ENCODE measurements at places on chromosomes 1 and 21.

GRCh38 chr1:206700445-206701036, 15.8 kb downstream of the MAPKAPK2 start:
- DNase-seq, result no peak

GRCh38 chr1:93729502-93729901, 47.9 kb upstream of the BCAR3 start:
- DNase-seq, result no peak

DNA sequence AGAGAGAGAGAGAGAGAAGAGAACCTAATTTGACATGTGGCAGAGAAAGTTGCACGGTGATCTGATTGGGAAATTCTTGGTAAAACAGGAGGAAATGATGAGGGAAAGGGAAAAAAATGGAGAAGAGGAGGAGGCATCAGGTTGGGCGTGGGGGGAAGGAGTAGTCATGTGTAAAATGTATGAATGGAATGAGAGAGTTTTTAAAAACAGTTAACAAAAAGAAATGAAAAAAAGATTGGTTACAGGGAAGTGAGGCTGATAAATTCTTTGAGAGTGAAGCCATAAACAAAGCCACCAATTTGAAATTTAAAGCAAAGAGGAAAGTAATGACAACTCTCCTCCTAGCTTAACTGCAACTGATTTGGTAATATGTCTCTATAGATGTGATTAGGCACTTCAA, 409.2 kb downstream of the USH2A start:
- no peak for DNase-seq

DNA sequence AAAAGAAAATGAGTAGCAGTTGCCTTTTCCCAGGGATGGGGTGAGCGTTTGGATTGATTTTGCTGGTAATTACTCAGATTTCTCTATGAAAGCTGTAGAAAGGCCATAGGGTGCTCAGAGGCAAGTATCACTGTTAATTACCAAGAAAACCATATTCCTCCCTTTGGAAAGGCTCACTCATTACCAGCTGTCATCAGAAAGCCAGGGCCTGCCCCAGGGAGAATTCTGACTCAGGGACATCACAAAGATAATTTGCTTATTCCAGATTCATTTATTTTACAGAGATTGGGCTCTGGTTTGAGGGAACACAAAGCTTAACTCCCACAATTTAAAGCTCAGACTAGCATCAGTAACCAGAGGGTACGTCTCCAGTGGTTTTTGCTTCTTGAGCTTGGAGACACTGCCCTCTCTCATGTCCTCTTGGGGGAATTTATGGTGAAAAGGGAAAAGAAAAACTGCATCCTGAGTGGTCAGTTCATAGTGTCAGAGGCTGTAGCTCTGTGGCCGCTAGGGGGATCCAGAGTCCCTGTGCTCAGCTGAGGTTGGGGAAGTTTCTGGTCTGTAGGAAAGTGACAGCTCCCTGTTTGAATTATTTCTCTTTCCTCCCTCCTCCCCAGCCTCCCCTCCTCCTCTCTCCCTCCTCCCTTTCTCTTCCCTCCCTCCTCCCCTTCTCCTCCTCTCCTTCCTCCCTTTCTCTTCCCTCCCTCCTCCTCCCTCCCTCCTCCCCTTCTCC, 204.3 kb downstream of the KCNJ6 start:
- no peak for DNase-seq

DNA sequence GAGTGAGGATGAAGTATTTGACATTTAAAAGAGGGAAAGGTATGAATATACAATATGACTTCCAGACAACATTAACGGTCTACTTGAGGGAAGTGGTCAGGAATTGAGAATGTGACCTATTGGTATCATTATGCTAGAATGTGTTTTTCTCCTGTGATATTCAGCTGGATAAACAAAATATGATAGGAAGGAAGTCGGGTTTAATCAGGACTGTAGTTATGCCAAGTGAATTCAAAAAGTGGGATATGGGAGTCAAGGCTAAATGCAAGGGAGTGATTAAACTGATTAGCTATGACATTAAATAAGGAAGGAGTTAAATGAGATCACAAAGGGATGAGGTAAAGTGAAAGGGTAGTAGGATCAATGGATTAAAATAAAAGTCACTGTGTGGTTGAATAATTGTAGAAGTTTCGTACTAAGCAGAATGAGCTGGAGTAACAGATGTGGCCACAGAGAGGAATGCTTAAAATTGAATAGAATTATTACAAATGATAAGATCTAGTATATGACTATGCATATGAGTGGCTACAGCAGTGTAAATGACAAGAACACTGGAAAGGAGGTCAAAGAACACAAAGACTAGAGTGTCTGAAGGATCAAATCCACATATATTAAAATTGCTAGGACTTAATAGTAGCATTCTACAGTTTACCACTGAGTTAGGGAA, 62.5 kb downstream of the TRIM33 start:
- DNase-seq, result no peak

DNA sequence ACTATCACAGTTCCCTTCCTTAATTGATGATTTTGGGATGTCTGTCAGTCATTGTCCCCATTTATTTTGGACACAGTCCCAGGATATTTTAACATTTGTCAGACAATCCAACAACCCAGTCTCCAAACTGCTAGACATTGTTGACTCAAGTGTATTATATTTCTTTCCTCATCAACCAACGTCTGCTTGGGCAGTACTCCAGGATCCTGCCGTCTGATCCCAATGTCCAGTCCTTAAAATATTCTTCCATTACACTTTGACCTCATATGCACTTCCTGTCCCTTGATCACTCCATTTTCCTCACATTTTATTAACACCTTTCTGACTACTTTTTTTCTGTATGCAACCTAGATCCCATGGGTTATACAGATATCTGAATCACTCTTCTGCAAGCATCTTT, 39.8 kb upstream of the KIAA0040 start:
- DNase-seq, result no peak

DNA sequence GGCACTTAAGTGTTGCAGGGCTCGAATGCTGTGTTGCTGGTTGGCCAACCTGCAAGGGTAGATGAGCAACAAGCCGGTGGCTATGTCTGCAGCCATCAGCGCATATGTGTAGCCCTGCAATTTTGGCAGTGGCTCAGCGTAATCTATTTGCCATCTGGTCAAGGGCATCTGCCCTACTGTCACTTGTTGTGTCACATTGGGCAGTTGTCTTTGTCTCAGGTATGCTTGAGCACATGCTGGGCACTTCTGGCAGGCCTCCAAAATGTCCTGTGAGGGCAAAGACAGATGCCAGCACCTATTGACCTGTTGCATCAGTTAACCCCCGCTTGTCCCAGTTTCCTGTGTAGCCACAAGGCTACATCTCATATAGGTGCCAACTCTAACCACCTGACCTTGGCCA, 111.8 kb downstream of the GDAP2 start:
- DNase-seq, result no peak

DNA sequence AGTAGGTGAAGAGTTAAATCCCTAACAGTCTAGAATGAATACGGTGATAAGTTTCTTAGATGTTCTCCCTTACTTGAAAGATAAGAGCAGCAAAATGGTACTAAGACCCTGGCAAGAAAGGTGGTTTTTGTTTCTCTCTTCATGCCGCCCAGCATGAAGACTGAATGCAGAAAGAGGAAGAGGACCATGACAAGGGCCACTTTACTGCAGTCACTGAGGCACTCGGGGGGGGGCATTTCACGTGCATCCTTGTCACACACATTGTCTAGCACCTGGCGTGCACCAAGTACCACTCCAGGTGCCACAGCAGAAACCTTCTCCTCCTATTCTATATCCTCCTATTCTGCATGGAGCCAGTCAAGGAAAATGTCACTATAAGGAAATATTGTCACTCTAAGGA, 222.0 kb downstream of the TOMM20 start:
- DNase-seq, result no peak

DNA sequence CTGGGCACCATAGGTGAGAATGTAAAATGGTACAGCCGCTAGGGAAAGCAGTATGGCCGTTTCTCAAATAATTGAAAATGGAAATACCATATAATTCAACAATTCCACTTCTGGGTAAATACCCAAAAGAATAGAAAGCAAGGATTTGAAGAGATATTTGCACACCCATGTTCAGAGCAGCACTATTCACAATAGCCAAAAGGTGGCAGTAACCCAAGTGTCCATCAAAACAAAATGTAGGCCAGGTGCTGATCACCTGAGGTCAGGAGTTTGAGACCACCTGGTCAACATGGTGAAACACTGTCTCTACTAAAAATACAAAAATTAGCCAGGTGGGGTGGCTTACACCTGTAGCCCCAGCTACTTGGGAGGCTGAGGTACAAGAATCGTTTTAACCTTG, 62.1 kb downstream of the OLIG1 start:
- no peak for DNase-seq

GRCh38 chr1:22380024-22380785, 71.4 kb upstream of the ZBTB40 start:
- no peak for DNase-seq

- no peak for DNase-seq
Measured at GRCh38 chr1:17877896-17878295, 122.8 kb downstream of the ACTL8 start.

- peak; percentile 76 for DNase-seq
Measured at GRCh38 chr1:205528887-205529825, 24.7 kb downstream of the CDK18 start.

DNA sequence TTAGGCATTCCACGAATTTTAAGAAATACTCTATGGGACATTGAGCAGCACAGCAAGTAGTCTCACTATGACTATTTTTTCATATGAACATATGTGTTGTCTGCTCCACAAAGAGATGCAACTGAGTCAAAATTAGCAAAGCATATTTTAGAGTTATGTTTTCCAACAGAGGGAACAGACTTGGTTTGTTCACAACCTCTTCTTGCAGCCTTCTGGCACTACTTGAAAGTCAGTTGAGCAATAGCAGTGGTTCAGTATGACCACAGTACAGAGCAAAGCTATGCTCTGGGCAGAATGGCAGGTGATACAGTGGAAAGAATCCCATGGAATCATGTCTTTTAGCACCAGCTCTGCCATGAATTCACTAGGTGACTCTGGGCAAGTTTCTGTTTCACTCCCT, 5.2 kb downstream of the CCN1 start:
- no peak for DNase-seq

DNA sequence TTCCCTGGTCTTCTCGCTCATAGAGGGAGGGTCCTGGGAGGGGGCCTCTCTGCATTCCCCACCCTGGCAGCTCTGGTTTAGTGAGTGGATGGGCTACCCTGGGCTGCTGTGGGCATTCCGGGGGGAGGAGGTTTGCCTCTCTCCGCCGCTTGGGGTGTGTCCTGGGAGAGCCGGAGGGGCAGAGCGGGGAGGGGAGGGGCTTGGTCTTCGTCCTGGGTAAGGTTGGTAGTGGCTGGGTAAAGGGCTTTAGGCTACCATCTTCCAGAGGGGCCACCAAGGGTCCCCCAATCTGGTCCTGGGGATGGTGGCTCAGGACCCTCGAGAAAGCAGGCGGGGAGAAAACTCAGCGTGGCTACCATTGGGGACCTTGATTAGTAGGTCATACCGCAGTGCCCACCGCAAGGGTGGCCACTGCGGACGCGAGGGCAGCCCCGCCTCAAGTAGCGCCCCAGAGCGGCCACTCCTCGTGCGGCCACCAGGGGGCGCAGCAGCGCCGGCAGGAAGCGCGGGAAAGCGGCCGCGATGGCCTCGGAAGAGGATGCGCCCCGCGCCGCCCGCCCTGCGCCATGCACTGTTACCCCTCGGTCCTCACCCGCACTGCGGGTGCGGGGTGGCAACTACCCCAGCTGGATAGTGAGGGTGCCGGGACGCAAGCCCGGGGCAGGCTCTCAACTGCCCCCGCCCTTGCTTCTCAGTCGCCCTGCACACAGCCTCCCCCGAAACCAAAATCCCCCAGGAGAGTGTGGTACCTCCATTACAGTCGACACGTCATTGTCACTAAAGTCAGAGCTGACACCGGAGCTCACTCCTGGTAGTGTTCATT, 44.1 kb upstream of the SLC25A33 start:
- DNase-seq, result peak; percentile 62

DNA sequence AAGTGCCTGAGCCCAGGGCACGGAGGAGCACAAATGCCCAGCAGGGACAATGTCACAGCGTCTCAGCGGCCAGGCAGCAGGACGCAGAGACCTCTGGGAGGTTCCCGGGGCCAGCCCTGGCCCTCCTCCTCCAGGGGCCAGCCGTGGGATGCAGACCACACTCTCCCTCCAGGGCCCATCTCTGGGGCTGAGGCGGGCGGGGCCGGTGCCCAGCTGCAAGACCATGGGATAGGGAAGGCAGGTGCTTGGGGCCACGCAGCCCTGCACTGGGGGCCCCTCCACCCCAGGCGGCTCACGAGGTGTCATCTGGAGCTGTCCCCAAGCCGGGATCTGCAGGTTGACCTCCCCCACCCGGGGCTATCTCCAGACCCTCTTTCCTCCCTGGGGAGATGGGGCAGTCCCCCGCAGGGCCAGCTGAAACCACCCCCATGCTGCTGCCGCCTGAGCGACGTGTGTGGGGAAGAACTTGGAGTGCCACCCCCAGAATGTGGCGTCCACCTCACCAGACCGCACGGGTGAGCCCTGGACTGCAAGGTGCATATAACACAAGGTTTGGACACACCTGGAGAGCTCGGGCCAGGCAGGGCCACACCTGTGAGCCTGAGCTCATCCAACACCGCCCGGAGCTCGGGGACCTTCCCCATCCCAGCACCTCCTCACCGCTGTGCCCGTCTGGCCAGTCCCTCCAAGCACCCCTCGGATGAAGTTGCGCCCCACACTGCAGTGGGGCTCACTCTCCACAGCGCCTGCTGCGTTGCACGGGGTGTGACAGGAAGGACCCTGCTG, 4.1 kb upstream of the TTLL10 start:
- DNase-seq, result no peak

GRCh38 chr1:248802454-248802853, 23.3 kb downstream of the SH3BP5L start:
- DNase-seq, result no peak

DNA sequence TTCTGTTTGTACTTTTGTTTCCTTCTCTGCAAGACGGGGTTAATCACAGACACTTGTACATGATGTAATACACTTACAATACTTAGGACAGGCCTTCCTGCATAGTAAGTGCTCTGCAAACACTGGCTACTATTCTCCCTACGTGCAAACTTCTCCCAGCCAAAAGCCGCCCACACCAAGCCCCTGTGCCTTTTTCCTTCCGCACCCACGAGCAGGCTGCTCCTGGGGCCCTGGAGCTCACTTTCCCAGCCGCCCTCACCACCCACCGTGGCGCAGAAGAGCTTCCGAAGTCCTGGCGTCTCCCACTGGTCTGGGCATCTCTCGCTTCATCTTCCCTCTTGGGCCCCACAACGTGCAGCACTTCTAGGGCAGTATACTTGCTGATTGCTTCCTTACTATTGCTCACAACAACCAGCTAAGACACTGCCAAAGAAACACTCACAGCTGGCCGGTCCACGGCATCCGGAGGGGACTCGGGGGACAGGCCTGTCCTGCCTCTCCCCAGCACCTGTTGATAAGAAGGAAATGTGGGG, 22.5 kb upstream of the GPR157 start:
- DNase-seq, result no peak

DNA sequence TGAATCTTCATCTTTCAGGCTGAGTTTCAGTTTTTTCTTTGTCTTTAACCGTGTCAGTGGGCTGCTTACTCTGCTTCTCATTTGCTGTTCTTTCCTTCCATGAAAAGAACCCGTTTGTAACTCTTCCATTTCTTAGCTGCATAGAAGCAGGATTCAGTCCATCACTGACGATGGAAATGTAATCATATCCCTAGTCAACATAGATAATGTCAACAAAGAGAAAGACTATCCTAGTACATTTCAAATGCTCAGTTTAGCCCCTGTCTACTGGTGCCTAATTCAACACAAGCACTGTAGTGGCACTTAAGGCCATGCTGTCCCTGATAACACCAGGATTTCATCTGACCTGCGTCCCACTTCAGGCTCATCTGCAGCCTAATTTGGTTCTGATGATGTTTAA, 376 bp downstream of the GBP1 start:
- no peak for DNase-seq
